ENCODE measurements at places on chromosomes 1 and 21.

DNA sequence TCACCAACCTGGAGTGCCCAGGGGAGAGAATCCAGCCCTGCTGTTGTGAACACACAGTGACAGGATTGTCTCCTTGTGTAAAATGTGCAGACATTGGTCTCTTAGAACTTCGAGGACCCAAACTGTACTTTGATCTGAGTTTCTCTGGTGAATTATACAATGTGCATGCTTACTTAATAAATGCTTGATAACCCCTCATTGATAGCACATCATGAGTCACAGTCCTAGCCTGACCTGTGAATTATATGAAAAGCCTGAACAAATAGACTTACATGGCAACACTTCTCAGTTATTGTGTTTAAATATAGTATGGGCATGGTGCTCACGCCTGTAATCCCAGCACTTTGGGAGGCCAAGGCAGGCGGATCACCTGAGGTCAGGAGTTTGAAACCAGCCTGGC lies 22.6 kb downstream of the IFNGR2 start:
- DNase-seq: no peak

DNA sequence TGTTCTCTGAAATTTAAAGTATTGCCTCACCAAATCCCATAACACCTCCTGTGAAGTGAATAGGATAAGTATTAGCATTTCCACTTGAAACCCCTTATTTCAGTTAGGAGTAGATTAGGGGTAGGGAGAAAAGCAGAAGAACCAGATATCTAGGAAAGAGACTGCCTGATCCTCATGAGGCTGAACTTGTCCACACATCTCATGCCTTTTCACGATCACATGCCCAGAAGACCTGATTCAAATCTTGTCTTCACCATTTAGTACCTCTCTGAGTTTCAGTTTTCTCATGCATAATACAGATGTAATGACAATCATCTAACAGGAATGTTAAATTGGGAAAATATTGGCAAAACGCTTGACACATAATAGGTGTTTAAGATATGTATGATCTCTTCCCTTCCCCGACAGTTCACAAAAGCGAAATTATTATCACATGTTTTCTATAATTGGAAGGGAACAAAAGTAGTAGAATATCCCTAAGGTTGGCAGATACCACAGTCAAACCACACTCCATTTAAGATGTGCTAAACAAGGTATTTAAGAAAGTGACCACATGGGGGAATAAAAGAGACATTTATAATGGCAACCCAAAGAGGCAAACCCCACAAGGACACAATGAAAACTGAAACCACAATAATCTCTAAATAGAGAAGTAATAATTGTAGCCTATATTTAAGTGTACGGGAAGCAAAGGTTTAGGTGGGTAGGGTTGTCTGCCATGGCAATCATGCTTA lies 25.2 kb downstream of the GFI1 start:
- DNase-seq: no peak

- no peak for DNase-seq
Measured at GRCh38 chr21:41605178-41605933, 97.4 kb upstream of the TMPRSS2 start.

- DNase-seq: no peak
Measured at GRCh38 chr1:40257313-40257687, 736 bp upstream of the ZMPSTE24 start.

DNA sequence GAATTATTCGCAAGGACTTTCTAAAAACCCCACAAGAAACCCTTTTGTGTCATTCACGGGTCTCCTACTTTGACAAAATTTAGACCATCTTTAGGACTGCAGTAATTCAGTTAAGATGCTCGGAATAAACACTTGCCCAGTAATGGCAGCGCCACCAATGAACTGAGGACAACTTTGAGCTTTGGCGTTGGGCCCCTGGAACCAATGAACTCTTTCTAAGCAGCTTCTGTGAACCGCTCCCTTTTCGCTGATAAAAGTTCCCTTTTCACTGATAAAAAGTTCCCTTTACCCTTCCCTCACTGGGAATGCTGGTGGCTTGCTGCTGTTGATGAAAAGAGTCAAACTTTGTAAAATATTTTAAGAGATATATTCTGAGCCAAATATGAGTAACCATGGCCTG lies 1.5 kb upstream of the MRPL55 start:
- DNase-seq: no peak

GRCh38 chr21:32380940-32381339 lies 11.9 kb downstream of the URB1 start:
- no peak for DNase-seq

DNA sequence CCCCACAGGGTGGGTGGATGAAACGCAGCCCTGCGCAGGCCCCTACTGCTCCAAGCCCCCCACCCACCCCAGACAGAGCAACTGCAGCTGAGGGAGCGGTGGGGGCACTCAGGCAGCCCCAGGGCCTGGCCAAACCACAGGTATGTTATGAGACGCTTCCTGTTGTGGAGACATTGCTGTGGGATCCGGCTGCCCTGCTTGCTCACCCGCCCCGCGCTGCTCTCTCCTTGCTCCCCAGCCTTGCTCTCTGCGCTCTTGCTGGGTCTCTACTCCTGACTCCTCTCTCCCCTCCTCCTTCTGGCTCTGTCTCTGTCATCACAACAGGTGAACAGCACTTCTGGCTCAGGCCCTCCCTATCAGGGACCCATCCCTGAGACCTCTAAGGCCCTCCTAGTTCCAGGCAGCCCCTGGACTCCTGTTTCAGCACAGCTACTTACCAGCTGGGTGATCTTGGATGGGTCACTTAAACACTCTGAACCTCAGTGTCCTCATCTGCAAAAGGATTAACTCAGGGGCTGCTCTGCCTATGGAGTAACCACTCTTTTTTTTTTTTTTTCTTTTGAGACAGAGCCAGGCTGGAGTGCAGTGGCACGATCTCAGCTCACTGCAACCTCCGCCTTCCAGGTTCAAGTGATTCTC lies 15.9 kb downstream of the COL8A2 start:
- DNase-seq: peak; percentile 84

- no peak for DNase-seq
Measured at GRCh38 chr1:94590203-94591137, 48.9 kb upstream of the F3 start.

DNA sequence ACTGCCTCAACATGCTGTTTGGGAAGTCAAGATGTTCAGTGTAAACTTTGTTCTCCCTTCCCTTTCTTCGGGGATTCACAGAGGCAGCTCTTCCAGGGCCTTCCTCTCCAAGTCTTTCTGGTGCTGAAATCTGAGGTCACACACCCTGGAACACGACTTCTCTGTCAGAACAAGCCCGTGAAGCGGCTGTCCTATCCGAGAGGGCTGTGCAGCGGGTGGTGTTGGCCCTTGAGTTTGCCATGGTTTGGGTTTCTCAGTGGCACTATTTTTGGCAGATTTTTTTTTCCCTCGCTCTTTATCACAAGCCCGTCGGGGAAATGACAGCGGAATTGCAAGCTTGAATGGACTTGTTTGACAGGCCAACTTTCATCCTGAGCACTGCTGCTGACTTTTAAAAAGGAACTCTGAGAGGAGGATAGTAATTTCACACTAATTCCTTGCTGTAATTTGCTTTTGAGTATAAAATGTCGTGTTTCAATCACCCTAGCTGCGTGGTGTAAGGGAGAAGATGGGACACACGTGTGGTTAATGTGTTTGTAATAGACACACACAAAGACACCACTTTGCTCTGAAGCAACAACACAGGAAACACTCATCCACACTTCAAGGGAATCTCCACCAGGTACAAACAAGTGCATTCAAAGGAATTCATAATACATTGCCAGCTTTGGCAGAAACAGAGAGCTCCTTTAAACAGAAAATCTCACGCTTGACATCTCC lies 60.1 kb upstream of the TARBP1 start:
- no peak for DNase-seq

- no peak for DNase-seq
Measured at GRCh38 chr1:165344198-165344597, 12.3 kb downstream of the LMX1A start.

- DNase-seq: no peak
Measured at GRCh38 chr1:54221113-54221834, 21.3 kb downstream of the MRPL37 start.

GRCh38 chr1:87915771-87916170 lies 587.1 kb downstream of the LMO4 start:
- no peak for DNase-seq

- DNase-seq: no peak
Measured at GRCh38 chr1:147625362-147625995, 44.8 kb downstream of the ACP6 start.

GRCh38 chr1:189374816-189375215 lies 1102.8 kb downstream of the BRINP3 start:
- DNase-seq: no peak

DNA sequence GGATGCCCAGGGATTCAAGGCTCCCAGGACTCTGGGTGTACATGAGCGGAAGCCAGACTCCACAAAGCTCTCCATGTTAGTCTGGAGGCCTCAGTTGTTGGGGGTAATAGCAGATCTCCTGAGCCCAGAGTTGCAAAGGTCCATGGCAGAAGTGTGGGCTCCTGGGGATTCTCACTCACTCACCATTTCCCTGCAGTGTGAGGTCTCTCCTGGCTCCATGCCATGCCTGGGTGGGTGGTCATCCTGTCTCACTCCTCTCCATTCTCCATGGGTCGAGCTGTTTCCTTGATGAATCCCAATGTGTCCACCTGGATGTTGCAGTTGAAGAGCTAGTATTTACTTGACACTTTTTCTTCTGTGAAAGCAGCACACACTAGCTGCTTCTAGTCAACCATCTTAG lies 156.8 kb upstream of the LRRC7 start:
- DNase-seq: no peak

GRCh38 chr21:33434770-33435360 lies 31.7 kb downstream of the IFNGR2 start:
- peak; percentile 93 for DNase-seq

- no peak for DNase-seq
Measured at GRCh38 chr1:46043458-46044017, 88.9 kb downstream of the PIK3R3 start.

GRCh38 chr1:15884477-15884876 lies 37.0 kb downstream of the SPEN start:
- no peak for DNase-seq

GRCh38 chr1:103941086-103941485 lies 191.4 kb downstream of the AMY1C start:
- DNase-seq: no peak

DNA sequence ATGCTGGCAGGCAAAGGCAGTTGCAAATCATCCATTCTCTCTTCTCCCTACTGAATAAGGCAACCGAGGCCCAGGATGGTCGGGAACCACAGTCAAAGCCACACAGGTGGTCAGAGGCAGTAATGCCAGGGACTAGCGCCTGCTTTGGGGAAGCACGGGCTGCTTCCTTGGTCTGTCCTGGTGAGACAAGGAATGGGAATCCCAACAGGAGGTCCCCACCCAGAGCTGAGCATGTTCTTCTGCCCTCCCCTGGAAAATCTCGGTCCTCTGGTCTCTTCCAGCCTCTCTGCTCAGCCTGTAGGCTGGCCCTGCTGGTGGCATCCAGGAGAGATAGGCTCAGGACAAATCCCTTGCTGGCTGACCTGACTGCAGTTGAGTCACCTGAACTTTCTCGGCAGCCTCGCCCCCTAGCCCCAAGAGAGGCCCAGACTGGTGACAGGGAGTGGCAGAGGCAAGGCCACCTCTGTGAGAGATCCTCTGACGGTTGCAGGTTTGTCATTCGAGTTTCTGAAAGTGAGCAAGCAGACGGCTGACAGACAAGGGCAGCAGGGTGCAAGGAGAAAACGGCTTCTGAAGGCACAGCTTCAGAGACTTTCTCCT lies 5.8 kb downstream of the OLIG1 start:
- DNase-seq: no peak

- DNase-seq: no peak
Measured at GRCh38 chr1:96840396-96840795, 118.8 kb downstream of the PTBP2 start.

DNA sequence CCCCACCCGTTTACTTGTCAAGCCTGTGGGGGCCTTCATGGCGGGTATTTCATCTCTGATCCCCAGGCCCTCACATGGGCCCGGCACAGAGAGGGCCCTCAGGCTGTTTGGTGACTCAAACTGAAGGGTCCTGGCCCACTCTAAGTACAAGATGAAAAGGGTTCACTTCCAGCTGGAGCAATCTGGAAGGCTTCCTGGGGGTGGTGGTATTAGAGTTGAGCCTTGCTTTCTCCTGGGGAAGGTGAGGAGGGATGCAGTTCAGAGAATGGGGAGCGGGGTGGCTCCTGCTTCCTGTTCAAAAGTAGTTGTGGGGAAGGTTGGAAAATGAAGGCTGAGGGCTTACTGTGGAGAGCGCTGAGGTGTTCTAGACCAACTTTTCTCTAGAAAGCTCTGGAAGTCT lies 47.7 kb downstream of the DHRS3 start:
- no peak for DNase-seq

DNA sequence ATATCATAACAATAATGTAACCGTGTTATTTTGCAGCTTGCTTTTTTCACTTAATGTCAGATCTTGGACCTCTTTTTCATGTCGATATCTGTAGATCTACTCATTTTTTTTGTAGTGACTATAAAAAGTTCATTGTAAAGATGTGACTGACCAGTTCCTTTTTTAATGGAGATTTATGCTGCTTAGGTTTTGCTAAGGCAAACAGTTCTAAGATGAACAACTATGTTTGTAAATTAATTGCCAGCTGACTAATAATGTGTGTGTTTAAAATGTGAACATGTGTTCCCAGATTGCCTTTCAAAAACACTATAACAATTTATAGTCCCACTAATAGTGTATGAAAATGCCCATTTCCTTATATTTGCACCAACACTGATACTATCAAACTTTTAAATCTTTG lies 18.1 kb upstream of the EPS8L3 start:
- no peak for DNase-seq
